Fibroblast of the aortic adventitia (primary cell): ENCODE measurements at places on chromosomes 6 and 20. TPM values are rescaled to one million over a fixed set of nuclear protein-coding genes. Genes with fewer than 3 reads are reported as not detected.

DNA sequence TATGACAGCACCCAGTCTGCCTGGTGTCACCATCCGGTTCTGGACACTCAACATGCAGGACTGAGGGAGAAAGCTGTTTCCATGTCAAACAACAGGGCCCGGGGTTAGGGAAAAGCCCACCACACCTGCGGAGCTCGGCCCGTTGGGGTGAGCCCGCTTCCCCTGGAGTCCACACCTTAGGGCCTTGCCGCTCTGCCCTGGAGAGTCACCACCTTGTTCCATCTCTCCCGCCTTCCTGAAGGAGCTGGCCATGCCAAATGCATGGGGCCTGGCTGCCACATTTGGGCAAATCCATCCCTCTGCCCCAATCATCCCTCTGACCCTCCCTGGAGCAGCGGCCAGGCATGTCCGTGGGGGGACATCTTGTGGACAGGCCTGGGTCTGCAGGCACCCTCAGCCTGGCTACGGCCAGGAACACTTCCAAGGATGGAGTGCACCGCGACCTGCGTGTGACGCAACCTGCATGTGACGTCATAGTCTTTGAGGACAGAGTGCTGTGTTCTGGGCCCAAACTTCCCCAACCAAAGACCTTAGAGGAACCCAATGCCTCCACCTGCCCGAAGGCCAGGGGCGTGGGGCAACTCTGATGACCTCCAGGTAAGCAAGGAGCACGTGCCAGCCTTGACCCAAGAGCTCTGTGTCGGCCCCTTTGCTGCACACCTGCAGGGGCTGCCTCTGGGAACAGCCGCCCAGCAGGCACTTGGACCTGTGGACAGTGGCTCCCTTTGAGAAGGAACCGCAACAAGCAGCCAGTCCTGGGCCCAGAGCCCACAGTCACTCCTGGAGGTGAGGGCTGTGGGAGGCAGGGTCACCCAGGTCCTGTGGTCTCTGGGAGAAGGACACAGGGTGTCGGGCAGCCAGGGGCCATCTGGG, 1.7 kb downstream of the CABLES2 start:
- peak; percentile 46 for DNase-seq

The OPRM1 gene
- not detected in 2 replicates for total RNA-seq

The TFAP2D gene
- 5.1 TPM in 1 of 2 replicates, not detected in the other for total RNA-seq

- no peak for DNase-seq
These were observed 44.0 kb downstream of the RANBP9 start for GRCh38 chr6:13667655-13668054.

The OR2J3 gene
- total RNA-seq: not detected in 2 replicates

DNA sequence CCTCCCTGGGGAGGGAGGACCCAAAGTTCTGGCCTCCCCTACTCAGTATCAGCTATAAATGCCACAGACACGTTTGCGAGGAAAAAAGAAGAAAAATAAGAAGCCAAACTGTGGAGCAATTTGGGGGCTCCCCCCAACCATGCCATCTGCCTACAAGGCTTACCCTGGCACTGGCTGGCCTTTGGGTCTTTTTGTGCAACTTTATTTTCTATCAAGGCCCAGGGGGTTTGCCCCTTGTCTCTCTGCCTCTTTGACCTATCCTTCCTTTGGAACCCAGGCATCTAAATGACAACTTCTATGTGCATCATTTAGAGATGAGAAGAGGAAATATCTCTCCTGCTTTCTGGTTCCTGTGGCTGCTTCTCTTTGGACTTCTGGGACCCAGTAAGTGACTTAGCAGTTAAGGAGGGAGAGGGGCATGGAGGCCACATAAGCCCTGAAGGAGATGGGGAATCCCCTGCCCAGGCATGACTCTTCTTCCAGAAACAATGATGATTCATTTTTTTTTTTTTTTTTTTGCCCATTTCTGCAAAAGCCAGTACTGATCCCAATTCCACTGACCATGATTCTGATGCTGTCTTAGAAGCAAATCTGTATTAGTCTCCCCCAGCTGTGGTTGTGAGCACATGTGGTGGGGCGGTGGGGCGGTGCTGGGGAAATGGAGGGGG, at the start of gene MUC22:
MUC22 (plus strand) TSS at position 82 of the 668 bp plus-strand sequence; CDS start at position 315, 233 bp downstream.
- peak; percentile 39 for DNase-seq

GRCh38 chr20:33675136-33675959, 1.1 kb upstream of the NECAB3 start:
- DNase-seq: peak; percentile 28

- DNase-seq: peak; percentile 100
These were observed 21.9 kb downstream of the SGK1 start for GRCh38 chr6:134295953-134296553.

GRCh38 chr6:142349215-142349823, 47.5 kb downstream of the ADGRG6 start:
- DNase-seq: no peak

- DNase-seq: no peak
These were observed 16.7 kb upstream of the NEDD9 start for GRCh38 chr6:11248974-11249761.

The BMP2 gene
- total RNA-seq: 10.6 and 12.3 TPM in 2 replicates

GRCh38 chr6:92329208-92329847, 1090.0 kb downstream of the EPHA7 start:
- DNase-seq: no peak

- DNase-seq: no peak
These were observed 5.9 kb downstream of the PYGB start for GRCh38 chr20:25253606-25254275.

GRCh38 chr6:161903584-161904212, 629.8 kb upstream of the AGPAT4 start:
- DNase-seq: no peak

The ELOVL2 gene
- 0.16 and 0.18 TPM in 2 replicates for total RNA-seq

The CRYBG1 gene
- 19.3 and 105 TPM in 2 replicates for total RNA-seq

GRCh38 chr20:5189917-5190316, 63.1 kb downstream of the CDS2 start:
- DNase-seq: no peak

GRCh38 chr20:44967207-44967807, 995 bp downstream of the STK4 start:
- DNase-seq: peak; percentile 4

The DACT2 gene
- total RNA-seq: 0.27 and 0.98 TPM in 2 replicates

The EFCAB8 gene
- not detected in 2 replicates for total RNA-seq

GRCh38 chr6:36677059-36677749, 1.3 kb upstream of the CDKN1A start:
- DNase-seq: peak; percentile 64

The LRP11 gene
- total RNA-seq: 20.0 and 74.1 TPM in 2 replicates
